B cell (primary cell): ENCODE measurements at places on chromosomes 12 and 14. TPM values are rescaled to one million over a fixed set of nuclear protein-coding genes. Genes with fewer than 3 reads are reported as not detected.

The RTN1 gene
- total RNA-seq, result not detected in 2 replicates

The PHLDA1 gene
- 1.7 TPM in 2 replicates for total RNA-seq

The HOXC11 gene
- not detected in 2 replicates for total RNA-seq

The CD163L1 gene
- total RNA-seq, result 0.32 TPM in 1 of 2 replicates, not detected in the other

The SERPINA9 gene
- 0.73 and 0.74 TPM in 2 replicates for total RNA-seq

The PLCZ1 gene
- not detected in 2 replicates for total RNA-seq

The ADCY6 gene
- total RNA-seq, result not detected in 2 replicates

The ZNF10 gene
- 20.0 and 20.9 TPM in 2 replicates for total RNA-seq
